NCI-H1930 (cell line): ENCODE measurements at places on chromosomes 5 and 9.

GRCh38 chr5:171762021-171762608 is 23.5 kb upstream of the SMIM23 start:
- no peak for DNase-seq

- no peak for DNase-seq
Observed at GRCh38 chr5:78521455-78521854, 127.1 kb downstream of the LHFPL2 start.

GRCh38 chr5:27026801-27027200 is 11.6 kb downstream of the CDH9 start:
- DNase-seq: no peak

DNA sequence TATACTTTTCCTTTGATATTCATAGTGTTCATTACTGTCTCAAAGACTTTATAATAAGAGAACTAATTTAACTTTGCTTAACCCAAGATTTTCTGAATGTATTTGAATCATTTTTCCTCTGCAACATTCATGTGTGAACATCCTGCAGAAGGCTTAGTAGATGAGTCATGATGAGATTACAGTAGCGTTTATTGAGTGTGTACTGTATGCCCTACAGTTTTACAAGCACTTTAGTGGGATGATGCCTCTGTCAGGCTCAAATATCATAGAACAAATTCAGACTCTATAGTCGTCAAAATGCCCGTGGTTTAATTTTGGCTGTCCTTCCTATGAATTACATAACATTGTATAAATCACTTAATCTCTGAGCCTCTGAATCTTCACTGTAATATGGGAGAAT is 41.2 kb downstream of the FYB1 start:
- DNase-seq: no peak

GRCh38 chr5:92616085-92616484 is 964.9 kb downstream of the NR2F1-AS1 start:
- DNase-seq: no peak

DNA sequence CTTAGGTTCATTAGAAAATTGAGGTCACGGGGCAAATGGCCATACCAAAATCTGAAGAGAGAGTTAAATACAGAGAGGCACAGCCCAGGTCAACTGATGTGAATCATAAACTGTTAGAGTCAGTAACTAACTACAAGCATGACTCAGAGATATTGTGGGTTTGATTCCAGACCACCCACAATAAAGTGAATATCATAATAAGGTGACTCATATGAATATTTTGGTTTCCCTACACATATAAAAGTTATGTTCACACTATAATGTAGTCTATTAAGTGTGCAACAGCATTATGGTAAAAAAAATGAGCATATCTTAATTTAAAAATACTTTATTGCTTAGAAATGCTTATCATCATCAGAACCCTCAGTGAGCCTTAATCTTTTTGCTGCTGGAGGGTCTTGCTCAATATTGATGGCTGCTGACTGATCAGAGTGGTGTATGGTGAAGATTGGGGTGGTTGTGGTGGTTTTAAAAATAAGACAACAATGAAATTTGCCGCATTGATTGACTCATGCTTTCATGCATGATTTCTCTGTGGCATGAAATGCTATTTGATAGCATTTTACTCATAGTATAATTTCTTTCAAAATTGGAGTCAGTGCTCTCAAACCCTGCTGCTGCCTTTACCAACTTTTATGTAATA is 53.1 kb upstream of the EDIL3 start:
- DNase-seq: no peak

DNA sequence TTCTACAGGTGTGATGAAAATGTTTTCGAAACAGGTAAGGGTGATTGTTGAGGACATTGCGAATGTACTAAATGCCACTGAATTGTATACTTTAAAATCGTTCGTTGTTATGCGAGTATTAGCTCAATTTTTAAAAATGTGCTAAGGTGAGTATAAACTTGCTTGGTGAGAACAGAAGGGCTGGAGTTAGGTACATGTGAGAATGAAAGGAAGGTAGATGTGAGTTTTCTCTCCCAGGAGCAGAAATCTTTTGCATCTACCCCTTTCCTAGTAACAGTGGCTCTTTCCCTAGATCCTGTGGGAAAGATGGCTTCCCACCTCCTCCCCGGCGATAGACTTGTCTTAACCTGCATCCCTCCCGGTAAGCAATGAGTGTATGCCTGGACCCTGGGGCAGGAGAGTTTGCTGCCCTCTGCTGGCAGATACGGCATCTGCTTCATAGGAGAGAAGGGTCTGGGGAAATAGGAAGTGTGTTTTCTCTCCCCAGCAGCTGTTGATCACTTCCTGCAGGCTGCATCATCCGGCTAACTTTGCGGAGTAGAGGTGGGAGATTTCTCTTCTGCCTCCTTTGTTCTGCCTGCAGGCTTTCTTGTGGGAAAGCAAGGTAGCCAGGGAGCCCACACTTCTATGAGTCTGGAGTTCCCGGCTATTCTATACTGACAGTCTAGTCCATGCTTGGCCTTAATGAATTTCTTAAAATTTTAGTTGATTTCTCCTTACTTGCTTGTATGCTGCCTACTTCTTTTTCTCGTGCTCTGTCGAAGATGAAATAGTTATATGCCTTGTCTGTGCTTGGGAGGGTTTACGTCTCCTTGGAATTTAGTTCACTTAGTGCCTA is 373.3 kb upstream of the SEMA6A start:
- no peak for DNase-seq

DNA sequence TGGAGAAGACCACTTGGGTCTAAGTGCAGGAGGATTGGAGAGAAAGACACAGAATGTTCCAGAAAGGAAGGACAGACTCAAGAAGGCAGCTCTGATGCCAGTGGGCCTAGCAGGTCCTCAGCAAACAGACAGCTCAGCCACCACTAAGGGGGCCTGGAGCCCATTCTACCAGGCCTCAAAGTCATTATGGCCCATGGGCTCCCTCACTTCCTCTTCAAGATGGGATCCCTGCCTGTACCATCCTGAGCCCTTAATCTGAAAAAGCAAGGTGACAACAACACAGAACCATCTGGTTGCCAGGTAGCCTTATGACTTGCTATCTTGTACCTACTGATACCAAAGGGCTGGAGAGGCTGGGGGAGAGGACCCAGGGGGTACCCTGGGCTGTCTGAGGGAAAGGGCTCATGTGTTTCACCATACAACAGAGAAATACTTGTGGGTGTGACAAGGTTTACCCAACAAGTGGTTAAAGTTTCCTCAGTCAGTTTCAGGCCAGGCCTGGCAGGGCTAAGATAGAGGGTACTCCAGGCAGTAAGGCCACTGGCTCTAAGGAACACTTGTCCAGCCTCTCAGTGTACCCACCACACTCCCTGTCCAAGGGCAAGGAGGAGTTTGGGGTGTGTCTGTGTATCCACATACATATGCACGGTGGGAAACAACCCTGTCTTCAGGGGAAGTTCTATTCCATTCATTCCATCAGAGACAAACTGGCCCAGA is 30.7 kb downstream of the TCF7 start:
- DNase-seq: no peak

DNA sequence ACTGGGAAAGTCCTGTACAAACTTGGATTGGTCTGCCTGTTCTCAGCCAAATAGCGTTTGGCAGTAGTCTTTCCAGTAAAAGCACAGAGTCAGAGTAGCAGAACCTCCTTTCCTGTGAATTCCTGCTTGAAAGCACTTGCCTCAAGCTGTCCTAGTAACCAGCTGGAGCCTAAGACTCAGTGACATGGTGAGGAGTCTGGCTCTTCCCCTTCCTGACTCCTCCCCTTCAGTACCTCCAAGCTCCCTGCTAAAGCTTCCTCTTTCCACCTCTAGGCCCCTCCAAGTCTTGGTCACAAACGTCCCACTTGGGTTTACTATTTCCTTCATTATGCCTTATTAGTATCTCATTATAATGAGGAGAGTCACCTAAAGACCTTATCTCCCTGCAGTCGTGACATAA is 21.4 kb upstream of the FAM81B start:
- DNase-seq: no peak

DNA sequence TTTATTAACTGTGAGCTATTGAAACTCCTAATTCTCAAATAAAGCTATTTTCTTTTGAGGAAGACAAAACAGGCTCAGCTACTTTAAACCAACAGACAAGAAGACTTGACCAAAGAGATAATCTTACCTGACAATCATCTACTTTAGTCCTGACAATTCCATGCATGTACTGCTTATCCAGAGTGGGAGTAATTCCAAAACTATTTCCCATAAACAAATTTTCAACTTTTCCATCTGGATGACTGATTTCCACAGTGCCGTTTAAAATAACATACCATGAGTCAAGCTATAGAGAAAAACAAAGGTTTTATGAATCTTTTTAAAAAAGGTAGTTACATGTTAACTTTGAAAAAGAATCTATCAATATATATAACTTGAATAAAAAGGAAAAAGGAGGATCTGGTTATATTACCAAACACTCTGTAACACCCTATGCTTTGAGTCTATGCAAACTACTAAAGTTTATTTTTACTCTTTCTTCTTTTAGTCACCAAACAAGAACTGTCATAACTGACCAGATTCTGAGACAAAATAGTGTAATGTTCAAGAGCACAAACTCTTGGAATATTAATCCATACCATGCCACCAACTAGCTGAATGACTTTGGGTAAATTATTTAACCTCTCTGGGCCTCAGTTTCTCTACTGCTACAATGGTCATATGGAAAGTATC is 129.7 kb downstream of the RAPGEF6 start:
- DNase-seq: no peak

GRCh38 chr9:14482856-14483255 is 168.9 kb upstream of the NFIB start:
- DNase-seq: no peak

DNA sequence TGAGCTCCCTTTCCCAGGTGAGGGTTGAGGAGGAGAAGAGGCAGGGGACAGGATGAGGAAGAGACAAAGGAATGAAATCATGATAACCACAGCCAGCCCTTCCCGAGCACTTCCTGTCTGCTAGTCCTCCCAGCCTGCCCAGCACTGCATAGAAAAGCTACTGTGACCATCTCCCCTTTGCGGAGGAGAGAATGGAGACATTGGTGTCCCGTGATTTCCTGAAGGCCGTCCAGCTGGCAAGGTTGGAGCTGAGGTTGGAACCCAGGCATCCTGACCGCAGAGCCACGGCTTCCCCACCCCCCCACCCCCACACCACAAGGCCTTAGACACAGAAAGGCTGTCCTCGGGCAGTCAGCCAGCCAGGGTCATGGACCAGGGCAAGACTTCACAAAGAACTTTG is 131.1 kb upstream of the ICE1 start:
- no peak for DNase-seq

DNA sequence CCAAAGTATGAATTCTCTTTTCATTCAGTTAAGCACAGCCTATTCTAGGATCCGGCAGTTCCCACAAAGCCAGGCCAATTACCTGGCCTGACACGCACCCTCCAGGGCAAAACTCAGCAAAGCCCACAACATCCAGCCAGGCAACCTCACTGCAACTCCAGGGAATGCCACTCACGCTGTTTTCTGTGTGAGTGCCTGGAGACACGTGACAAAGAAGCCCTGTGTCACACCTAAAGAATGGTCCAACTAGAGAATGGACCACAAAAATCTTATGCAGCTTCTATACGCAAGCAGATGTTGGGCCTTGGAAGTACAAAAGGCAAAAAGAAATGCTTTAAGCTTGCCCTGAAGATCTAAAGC is 20.2 kb downstream of the RETREG1 start:
- peak; percentile 43 for DNase-seq

DNA sequence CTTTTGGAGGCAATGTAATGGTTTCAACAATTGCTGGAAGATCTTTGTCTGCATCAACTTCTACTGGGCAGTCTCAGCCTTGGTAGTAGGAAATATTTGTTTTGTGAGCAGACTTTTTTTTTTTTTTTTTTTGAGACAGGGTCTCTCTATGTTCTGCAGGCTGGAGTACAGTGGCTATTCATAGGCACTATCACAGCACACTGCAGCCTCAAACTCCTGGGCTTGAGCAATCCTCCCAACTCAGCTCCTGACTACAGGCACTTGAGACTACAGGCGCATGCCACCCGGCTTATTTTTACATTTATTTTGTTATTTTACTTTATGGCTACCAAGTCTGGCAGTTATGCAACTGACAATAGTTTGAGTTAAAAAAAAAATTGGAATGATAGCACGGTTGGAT is 187.3 kb downstream of the SNX18 start:
- no peak for DNase-seq

DNA sequence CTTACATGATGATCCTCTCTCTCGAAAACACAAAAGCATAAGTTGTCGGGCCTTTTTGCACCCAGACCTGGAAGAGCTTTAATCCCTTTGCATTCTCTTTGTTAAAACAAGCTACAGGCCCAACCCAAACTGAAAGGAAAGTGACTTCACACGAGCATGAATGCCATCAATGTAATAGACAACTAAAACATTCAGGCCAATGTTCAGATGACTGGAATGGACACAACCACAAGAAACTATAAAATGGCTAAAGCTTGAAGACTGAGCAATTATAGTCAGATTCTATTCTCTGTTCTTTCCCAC is 45.5 kb downstream of the RFX3 start:
- DNase-seq: no peak

GRCh38 chr5:140868721-140869554 is at the start of gene PCDHA11:
PCDHA11 (plus strand) TSS chr5:140868957; CDS start chr5:140869104, 147 bp downstream.
- no peak for DNase-seq

DNA sequence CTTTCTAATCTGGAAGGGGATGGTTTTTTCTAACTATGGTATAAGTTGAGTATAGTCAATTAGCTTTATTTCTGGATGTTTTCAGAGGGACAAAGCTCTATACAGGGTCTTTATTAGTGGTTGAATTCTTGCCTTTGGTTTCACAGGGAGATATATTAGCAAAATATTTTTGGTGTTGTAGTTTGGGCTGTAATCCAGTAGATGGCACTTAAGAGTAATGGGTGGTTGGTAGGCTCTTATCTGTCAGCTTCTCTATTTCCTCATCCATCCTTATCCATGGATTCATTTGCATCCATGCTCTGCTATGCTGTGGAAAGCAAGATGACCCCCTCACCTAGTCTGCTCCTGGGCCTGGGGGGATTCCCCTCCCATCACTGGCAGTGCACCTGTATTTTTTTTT is 363.6 kb upstream of the CYLC2 start:
- no peak for DNase-seq

- no peak for DNase-seq
Observed at GRCh38 chr5:120684749-120685415, 220.8 kb downstream of the PRR16 start.

DNA sequence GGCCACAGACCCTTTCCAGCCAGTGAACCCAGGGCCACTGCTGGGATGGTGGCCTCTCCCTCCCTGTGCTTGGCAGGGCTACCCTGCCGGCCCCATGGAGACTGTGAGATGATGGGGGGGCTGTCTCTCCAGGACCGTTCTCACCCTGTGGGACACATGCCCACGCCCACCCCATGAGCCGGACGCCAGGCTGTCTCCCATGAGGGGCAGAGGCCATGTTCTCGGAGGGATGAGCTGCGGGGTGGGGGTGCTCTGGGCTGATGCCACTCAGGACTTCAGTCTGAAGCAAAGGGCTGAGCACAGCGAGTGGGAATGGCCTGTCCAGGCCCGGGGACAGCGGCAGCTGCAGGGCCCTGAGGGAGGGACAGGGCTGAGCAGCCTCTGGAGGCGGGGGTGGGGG is 88.9 kb downstream of the KCNT1 start:
- DNase-seq: no peak

- DNase-seq: no peak
Observed at GRCh38 chr5:90528601-90529193, 687 bp downstream of the LYSMD3 start.
